CD4-positive, alpha-beta T cell treated with Interleukin-6 for 4 hours (primary cell): ENCODE measurements at places on chromosomes 5 and 9.

- no peak for DNase-seq
These were observed 205.0 kb upstream of the ACTBL2 start for GRCh38 chr5:57687596-57687995.

DNA sequence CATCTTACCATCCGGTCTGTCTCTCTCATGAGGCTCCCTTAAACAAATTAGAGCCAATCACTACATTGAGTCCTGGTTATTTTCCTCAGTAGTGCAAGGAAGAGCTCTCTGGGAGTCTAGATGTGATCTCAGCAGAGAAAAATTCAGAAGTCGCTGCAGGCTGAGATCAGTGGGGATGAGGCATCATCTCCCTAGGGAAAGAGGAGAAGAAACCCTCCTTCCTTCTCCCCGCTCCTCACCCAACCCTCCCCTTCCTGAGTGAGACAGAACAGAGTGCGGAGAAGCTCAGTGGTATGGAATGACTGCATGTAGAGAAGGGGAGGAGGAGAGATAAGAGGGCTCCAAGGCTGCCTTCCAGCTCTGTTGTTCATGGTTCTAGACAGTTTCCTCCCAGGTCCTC is 80.5 kb downstream of the PAPPA start:
- no peak for DNase-seq

GRCh38 chr5:124962735-124963134 is 216.3 kb upstream of the ZNF608 start:
- no peak for DNase-seq

DNA sequence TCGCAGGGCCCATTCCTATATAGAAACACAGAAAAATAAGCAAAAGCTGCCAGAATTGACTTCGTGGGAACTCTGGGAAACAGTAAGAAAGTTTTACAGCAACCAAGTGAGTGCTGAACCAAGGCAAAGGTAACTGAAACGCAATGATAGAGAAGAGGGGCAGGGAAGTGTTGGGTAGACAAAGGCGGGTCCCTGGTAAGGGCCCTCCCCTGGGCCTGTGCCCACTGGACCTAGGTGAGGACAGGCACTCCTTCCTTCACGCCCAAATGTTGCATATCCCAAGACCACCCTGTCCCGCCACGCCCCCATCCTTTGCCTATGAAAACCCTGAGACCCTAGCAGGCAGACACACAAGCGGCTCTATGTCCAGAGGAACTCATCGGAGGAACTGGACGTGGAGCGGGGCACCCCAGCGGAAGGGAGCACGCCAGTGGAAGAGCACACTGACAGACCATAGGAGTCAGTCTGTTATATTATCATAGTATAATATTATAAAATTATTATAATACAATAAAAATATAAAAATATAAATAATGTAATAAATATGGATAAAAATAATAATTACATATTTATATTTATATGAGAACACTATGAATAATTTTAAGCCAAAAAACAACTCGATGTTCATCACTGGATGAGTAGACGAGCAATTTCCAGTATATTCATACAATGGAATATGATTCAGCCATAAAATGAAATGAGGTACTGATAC is 27.9 kb downstream of the CDKN2A start:
- no peak for DNase-seq

- DNase-seq: no peak
These were observed 2243.8 kb upstream of the C9orf72 start for GRCh38 chr9:29816954-29817703.

- no peak for DNase-seq
These were observed 47.7 kb downstream of the UGCG start for GRCh38 chr9:111944241-111944866.

DNA sequence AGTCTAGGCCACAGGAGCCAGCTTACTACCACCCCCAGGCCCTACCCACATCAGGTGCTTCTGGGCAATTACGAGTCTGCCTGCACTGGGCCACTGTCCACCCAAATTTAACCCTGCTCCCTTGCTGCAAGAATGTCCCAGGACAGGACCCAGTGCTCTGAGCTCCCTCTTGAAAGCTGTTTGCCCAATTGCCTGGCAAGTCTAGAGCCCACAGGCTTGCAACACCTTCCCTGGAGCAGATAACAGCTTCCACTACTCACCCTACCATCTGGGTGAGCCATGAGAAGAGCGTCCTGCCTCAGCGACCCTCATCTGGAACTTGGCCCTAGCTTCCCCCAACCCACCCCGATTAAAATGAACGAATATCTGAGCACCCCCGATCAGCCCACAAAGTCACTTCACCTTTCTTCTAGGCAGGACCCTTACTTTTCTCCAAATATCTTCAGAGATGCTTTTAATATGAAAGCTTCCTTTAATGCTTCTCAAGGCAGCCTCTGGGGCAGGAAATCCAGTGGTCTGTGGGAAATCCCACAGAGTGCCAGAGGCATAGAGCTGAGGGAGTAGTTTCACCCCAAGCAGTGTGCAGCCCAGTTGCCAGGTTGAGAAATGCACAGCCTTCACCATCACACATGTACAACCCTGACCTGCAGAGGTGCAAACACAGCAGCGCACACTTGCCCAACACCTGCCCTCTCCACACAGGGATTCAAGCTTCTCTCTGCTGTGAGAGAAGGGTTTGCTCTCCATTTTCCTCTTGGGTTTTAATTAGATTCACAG is 10.6 kb downstream of the ACSL6 start:
- DNase-seq: peak; percentile 56

DNA sequence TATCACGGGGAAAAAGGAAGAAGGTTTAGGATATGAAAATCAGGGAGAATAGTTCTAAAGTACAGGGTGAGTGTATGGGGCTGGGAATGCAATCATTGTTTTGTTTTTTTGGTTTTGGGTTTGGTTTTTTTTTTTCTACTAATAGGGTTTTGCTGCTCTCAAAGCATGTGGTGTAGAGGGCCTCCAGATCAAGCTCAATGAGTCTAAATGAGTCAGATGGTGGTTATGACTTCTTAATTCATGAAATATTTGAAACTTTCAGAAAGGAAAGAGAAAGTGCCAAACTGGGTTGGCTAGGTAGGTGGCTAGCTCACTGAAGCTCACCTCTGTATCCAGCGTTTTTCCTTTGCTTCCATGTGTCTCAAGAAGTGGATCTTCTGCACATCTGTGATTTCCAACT is 10.7 kb downstream of the OR1L8 start:
- no peak for DNase-seq

GRCh38 chr5:157670662-157671591 is at the start of gene C5orf52:
Gene C5orf52 (plus strand): TSS chr5:157671533. CDS start chr5:157671615, 82 bp downstream.
- DNase-seq: peak; percentile 30

GRCh38 chr5:50823568-50823967 is 157.1 kb downstream of the PARP8 start:
- DNase-seq: no peak

- DNase-seq: peak; percentile 49
These were observed 46.7 kb downstream of the GARNL3 start for GRCh38 chr9:127311239-127311741.

DNA sequence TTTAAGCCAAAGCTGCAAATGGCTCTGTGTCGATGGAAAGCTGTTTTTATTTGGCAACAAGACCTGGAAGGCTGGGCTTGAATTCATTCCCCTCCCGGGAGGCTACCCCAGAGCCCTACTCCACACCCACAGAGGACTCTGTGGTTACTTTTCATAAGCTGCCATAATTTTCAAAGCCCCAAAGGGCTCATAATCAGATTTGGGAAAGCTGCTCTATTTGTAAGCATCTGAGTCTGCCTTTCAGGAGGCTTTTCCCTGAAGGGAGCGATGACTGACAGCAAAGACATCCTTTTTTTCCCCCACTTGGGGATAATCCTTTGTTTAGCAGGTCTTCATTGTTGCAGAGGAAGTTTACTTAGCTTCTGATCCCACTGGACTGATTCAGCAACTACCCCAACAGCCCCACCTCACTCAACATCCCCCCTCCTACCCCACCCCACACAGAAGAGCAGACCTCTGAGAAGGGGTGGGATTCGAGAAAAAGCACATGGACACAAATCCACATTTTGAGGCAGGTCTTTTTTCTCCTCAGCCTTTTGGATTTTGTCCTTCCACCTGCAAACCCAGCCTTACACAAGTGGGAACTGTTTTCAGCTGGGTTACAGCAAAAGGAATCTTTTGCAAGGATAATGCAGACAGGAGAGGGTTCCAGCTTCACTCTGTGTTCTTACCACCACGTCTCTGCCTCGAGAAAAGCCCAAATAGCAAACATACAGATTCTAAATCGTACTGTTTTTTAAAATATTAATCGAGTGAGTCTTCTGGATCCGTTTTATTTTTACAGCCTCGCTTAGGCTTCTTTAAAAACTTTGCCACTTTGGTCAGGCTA is 244.4 kb upstream of the TUT7 start:
- no peak for DNase-seq

GRCh38 chr5:8844847-8845246 is 701.0 kb downstream of the SEMA5A start:
- DNase-seq: no peak

DNA sequence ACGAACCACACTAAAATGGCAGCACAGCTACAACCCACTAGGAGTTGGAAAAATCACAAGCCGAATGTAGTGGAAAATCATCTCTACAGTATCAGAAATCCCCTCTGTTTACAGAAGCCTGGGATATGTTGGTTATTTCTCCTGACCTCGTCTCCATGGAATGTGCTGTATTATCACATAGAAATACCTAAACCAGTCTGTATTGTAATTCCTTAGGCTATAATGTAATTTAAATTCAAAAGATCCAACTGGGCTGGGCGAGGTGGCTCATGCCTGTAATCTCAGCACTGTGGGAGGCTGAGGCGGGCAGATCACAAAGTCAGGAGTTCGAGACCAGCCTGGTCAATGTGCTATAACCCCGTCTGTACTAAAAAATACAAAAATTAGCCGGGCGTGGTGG is 244.8 kb upstream of the MPDZ start:
- DNase-seq: no peak

DNA sequence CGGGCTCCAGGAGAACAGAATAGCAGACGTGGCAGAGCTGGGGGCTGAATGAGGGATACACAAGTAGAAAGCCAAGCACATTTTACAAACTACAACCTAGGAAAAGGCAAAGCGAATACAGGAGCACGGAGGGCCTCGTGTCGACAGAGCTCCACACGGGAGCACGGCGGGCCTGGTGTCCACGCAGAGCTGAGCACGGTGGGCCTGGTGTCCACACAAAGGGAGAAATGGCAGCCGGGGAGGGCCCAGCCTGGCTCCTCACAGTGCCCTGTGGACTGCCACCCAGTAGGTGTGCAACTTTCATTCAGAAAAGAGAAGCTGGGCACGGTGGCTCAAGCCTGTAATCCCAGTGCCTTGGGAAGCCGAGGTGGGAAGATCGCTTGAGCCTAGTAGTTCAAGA is 3.4 kb upstream of the INPP5E start:
- DNase-seq: no peak

GRCh38 chr5:177300236-177300880 is 3.2 kb downstream of the RAB24 start:
- peak; percentile 57 for DNase-seq

GRCh38 chr9:137115394-137116026 is 977 bp upstream of the DPP7 start:
- DNase-seq: no peak

DNA sequence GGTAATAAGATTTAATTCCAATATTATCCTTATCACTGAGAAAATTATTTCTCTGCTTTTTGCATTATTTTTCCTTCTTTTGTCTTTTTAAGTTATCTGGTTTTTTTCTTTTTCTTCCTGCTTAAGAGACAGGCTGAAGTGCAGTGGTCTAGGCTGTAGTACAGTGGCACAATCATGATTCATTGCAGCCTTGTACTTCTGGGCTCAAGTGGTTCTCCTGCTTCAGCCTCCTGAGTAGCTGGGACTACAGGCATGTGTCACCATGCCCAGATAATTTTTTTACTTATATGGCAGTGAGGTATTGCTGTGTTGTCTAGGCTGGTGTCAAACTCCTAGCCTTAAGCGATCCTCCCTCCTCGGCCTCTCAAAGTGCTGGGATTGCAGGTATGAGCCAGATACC is 93.9 kb downstream of the SLC44A1 start:
- DNase-seq: no peak

GRCh38 chr9:89929673-89930480 is 325.1 kb downstream of the GADD45G start:
- no peak for DNase-seq

GRCh38 chr5:11814373-11814772 is 89.9 kb downstream of the CTNND2 start:
- DNase-seq: no peak

DNA sequence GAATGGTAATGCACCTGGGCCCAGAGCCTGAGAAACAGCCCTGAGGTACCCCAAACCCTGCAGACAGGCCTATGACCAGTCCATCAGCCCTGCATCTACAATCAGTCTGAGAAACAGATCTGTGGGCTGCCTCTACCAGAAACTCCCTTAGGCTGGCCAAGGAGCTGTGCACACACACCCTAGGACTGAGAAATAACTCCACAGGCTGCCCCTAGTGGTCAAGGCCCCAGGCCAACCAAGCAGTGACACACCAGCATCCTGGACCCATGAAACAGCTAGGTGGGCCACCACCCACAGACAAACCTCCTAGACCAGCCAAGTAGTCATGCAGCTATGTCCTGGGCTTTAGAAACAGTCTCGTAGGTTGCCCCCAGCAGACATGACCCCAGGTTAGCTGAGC is 253.6 kb upstream of the VLDLR start:
- no peak for DNase-seq
